Activated T-cell treated with anti-CD3 and anti-CD28 coated beads for 4 hours (primary cell): ENCODE measurements at places on chromosomes 12 and 14.

DNA sequence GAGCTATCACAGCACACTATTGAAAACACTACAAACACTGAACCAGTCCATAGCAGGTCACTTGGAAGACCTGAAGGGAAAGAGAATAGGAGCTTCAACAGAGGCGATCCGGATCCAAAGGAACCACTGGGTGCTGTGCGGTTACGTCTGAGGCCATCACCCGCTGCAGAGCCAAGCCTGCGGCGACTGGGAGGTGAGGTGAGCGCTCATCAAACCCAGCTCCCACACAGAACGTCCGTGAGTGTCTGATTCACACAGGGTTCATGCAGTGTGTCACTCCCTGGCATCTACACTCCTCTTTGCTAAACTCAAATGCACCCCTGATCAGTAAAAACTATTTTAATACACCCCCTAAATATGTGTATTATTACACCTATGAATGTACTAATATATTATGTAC lies 64.1 kb downstream of the TMEM132D start:
- DNase-seq, result no peak

DNA sequence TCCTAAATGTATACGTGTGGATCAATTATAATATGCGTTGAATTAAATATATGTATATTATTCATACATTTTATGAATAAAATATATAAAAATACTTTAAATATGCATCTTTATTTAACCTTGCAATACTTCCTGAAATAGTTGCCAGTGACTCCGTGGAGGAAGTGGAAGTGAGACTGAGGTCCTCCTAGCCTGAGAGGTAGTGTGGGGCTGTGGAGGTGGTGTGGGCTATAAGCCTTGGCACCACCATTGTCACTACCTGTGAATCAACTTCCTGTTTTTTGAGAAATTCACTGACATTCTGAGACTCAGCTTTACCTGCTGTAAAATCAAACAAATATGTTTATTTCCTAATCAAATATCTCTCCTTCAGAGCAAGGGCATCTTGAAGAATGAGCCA lies 514.2 kb downstream of the VRK1 start:
- DNase-seq, result no peak

DNA sequence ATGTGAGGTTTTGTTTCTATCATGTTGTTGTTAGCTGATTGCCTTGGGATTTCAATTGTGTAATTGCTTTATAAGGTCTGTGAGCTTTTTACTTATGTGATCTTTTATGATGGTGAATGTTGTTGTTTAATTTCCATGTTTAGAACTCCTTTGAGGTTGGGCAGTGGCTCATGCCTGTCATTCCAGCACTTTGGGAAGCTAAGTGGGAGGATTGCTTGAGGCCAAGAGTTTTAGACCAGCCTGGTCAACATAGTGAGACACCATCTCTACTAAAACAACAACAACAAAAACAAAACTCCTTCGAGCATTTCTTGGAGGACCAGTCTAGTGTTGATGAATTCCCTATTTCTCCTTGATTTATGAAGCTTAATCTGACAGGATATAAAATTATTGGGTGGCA lies 102.1 kb upstream of the PMCH start:
- DNase-seq, result no peak

- no peak for DNase-seq
Measured at GRCh38 chr12:1250641-1251040, 259.6 kb downstream of the ERC1 start.
